ENCODE measurements at places on chromosomes 2 and 18.

- DNase-seq, result no peak
Measured at GRCh38 chr2:168526641-168527040, 70.6 kb downstream of the CERS6 start.

GRCh38 chr2:53545604-53546003, 222.0 kb upstream of the CHAC2 start:
- no peak for DNase-seq

DNA sequence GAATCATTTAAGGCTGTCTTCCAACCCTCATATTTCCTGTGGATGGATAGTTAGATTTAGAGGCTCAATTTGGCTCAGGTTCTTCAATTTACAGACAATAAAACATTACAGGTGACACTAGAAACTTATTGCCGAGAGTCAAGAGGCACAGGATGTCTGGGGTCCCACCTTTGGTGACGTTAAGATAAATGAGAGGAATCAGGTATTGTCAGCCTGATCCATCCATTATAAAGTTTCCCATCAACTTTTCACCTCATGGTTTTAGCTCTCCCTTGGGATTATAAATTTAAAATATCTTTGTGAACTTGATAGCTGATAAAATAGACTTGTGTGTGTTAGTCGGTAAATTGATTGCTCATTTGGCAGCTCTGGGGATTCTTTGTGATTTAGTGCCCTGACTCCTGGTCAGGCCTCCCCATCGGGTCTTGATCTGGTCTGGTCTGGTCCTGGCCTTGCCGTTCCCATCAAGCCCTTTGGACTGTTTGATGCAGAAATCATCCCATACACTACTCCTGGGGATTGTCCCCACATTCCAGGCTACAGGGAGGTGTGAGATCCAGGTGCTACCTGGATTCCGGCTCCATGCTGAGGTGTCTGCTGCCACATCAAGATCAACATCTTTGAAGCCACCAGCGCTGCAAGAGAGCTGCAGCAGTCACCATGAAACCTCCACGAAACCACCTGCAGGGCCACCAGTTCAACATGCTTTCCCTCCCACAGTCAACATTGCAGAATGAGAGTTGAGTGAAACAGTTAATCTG, 130.9 kb downstream of the SH3BP4 start:
- no peak for DNase-seq

DNA sequence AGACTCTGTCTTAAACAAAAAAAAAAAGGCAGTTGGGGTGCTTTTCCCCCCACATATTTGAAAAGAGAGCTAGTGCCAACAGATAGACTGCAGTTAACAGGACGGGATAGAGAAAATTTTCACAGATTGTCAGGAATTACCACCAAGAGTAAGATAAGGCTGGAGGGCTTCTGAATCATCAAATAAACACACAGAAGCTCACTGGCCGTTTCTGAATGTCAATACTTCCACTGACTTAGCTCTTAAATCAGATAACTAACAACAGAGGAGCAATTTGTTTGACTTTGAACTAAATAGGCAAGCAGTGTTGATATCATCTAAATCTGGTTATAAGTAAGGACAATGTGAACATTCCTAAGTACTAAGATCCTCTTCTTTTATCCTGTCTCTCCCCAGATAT, 34.7 kb downstream of the PIEZO2 start:
- no peak for DNase-seq

DNA sequence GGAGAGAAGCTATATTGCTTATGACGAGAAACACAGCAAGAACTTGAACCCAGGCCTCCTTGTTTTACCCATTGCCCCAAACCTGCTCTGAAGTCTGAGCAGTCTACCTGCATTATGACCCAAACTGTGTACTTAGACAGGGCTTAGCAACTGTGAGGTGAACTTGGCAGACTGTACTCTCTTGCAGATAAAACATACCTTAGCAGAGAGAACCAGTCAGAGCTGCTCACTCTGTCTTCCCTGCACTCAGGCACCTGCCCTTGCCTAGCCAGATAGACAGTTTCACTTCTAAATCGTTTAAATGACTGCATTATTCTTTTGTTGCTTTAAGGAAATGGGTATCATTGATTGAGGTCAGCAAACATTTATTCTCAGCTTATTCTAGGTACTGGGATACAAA, 20.3 kb downstream of the ITPRID2 start:
- DNase-seq, result no peak

GRCh38 chr2:152558158-152558984, 158.9 kb downstream of the PRPF40A start:
- no peak for DNase-seq

DNA sequence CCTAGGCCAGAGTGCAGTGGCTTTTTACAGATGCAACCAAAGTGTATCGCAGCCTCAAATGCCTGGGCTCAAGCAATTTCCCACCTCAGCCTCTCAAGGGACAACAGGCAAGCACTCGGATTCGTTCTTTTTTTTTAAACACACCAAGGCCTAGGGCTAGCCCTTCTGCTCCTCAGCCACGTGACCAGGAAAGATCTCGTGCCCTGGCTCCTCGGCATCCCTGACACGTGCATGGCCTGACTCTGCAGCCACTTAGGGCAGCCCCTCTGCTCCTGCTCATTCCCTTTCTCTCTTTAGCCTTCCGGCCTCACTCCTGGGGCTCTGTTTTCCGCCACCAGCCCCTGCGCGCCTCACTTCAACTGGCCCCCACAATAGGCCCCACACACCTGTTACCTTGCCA, 18.4 kb downstream of the FAM178B start:
- DNase-seq, result no peak

GRCh38 chr2:150371044-150371818, 116.2 kb downstream of the RND3 start:
- no peak for DNase-seq

DNA sequence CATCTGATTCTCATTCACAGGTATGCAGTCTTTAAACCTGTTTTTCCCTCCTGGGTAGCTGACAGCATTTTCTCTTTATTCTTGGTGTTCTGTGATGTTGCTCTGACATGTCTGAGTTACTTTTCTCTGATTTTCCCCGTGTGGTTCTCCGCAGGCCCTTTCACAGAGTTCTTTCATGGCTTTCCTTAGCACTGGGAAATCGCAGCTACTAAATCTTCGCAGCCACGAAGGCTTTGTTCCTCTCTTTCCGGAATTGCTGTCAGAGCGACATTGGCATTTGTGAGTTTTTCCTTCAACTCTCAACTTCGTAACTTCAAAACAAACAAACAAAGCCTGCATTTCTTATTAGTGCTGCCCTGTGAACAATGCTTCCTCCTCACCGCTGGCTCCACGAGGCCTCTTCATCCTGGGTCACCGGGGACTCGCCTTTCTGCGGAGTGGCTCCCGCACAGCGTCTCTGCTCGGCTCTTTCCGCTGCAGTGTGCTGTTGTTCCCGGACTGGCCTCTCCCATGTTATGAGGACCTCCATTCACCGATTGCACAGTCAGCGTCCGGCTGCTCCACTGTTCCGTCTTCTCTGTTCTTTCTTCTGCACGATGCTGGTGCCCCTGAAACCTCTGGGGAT, 16.1 kb downstream of the COLEC11 start:
- no peak for DNase-seq

- no peak for DNase-seq
Measured at GRCh38 chr2:198700319-198700718, 757.4 kb downstream of the SATB2 start.
